CD4-positive, alpha-beta memory T cell (primary cell): ENCODE measurements at places on chromosomes 2 and 18.

DNA sequence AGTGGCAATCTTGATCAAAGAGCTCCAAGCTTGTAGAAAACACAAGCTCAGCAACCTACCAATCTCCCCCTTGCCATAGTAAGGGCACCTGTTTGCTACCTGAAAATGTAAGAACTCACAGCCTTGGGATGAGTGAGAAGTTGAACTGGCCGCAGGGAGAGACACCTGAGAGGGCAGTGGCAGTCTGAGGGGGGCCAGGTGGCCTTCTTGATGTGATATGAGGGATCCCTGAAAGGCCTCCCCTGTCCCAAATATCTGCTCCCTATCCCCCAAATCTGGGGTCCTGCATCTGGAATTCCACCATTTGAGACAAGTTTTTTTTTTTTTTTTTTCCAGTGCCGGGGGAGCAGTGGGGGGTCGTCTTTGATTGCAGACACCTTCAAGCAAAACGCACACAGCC lies 230.2 kb upstream of the SMAD2 start:
- DNase-seq, result no peak

GRCh38 chr2:160689441-160689840 lies 195.8 kb upstream of the RBMS1 start:
- no peak for DNase-seq

DNA sequence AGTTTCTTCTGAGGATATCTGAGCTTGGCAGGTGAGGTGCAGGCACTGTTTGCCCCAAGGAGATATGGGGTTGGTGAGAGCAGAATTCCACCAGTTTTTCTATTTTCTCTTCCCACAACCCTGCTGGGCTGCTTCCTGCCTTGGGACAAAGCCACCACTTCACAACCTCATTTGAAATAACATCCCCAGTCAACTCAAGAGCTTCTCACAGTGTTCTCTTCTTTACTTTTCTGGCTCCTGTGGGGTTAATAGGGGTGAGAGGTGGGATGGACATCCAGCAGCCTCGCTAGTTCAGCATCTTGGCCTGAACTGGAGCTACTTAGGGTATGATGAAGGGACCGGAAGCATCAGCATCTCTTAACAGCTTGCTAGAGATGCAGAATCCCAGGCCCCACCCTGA lies 106.3 kb downstream of the SLC4A3 start:
- no peak for DNase-seq

DNA sequence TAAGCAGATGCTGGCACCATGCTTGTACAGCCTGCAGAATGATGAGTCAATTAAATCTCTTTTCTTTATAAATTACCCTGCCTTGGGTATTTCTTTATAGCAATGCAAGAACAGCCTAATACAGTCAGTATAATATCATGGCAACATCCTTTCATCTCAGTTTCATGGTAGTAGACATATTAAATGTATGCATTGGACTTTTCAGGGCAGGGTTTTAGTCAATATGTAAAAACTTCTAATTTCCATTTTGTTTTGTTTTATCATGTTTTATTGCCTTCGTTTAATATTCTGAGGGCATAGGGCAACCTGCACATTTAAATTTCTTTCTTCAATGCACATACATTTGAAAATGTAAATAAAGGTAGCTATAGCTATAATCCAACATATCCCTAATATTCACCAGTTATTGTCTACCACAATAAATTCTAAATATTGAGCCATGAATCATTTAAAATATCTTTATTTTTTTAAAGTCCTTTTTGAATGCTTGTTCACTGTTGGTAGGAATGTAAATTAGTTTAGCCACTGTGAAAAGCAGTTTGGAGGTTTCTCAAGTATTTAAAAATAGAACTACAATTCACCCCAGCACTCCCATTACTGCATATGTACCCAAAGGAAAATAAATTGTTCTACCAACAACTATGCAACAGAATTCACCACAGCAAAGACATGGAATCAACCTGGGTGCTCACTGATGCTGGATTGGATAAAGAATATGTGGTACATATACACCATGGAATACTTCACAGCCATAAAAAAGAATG lies 41.8 kb upstream of the GRB14 start:
- no peak for DNase-seq

DNA sequence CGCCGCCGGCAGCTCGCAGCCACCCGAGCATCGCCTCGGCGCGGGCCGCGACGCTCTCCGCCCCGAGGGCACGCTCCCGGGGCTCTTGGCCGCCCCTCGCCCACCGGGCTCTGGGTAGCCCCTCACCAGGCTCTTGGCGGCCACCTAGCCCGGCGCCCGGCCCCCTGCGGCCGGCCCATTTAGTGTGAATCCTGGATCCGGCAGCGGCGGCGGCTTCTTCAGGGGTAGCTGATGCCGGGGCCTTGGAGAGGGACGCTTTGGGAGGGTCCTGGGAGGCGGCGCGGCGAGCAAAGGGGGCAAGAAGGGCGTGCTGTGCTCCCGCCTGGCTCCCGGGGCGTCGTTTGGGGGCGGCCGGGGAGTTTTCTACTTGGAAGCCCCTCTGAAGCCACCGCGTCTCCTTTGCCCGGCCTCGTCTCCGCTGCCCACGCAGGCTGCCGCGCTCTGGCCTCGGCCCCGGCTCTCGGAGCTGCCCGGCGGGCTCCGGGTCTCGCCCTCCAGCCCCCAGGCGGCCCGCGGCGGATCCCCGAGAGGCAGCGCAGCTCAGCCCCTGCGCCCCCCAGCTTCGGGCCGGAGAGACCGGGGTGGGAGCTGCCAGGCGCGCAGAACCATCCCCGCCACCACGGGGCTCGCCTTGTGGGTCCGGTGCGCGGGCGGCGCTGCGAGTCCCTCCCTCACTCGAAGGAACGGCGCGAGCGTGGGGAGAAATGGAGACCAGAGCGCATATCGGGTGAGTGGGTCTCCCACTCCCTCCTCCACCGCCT lies 509 bp downstream of the PIEZO2 start:
- no peak for DNase-seq
